ENCODE measurements at places on chromosomes 5 and 9.

DNA sequence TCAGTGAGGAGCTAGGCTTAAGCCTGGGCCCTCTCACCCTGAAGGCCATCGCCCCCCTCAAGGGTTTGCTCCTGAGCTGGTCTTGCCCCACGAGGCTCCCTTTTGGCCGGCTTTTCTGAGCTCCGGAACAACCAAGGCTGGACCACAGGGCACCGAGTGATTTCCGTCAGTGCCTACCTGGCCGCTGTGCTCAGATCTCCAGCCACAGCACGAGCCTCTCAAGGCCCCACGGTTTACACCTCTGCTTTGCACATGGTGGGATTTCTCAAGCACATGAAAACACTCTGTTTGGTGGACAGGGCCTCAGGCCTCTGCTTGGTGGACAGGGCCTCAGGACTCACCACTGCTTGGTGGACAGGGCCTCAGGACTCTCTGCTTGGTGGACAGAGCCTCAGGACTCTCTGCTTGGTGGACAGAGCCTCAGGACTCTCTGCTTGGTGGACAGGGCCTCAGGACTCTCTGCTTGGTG is 15.8 kb downstream of the CLPTM1L start:
- DNase-seq, result no peak

DNA sequence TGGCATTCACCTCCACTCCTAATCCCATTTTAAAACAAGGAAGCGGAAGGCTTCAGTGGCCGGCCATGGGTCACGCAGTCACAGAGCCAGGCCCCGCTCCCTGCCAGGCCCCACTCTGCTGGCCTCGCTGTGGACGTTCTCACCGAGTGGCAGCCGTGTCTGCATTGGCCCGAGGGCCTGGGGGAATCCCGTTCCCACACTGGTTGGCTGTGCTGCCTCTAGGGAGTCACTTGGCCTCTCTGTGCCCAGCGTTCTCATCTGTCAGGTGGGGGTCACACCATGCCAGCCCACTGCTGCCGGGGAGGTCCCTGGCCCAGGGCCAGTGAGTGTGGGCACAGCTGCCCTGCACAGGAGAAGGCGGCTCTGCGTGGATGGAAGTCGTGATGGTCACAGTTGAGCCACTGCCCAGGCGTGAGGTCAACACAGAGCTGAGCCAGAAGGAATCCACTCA is 13.4 kb upstream of the SLC9A3 start:
- no peak for DNase-seq

DNA sequence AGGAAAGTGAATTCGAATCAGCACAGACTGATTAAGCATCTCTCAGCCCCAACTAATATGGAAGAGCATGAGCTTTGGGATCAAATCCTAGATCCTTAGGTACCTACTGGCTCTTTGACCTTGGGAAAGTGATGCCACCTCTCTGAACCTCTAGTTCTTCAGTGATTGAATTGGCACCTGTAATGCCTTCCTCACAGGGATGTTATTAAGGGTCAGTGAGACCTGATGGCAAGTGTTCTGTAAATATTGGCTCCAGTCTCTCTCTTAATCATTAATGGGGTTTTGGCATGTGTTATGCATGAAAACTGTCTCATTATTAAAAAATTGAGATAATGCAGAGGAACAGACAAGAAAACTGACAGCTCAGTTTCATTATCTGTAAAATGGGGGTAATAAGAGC is 115.8 kb downstream of the INSYN2B start:
- DNase-seq, result no peak

GRCh38 chr5:98248949-98249348 is 524.5 kb upstream of the RGMB start:
- no peak for DNase-seq

DNA sequence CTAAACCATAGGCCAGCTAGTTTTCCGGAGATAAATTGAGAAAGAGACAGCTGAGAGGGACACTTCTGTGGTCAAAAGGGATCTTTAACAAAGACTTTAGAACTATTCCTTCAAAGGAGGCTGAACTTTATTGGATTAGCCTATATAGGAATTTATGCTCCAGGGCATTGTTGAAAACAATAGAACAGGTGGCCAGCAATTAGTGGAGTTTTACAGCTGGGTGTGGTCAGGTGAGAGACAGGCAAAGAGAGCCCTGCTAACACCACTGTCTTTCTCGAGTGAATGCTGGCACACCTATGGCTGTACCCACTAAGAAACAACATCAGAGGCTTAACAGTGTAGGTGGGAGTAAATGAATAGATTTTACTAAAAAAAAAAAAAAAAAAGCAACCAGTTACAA is 16.7 kb upstream of the TLR4 start:
- no peak for DNase-seq

GRCh38 chr9:134333234-134333873 is 7.1 kb downstream of the RXRA start:
- DNase-seq, result no peak
